Activated CD4-positive, CD25-positive, alpha-beta regulatory T cell treated with anti-CD3 and anti-CD28 coated beads, Interleukin-2, amount 50 U/mL, for 16 hours (primary cell): ENCODE measurements at places on chromosomes 3 and 15.

- DNase-seq, result no peak
These were observed 278.9 kb downstream of the KLF13 start for GRCh38 chr15:31605467-31605931.

GRCh38 chr15:66211670-66212562 is 41.6 kb downstream of the MEGF11 start:
- DNase-seq, result no peak

DNA sequence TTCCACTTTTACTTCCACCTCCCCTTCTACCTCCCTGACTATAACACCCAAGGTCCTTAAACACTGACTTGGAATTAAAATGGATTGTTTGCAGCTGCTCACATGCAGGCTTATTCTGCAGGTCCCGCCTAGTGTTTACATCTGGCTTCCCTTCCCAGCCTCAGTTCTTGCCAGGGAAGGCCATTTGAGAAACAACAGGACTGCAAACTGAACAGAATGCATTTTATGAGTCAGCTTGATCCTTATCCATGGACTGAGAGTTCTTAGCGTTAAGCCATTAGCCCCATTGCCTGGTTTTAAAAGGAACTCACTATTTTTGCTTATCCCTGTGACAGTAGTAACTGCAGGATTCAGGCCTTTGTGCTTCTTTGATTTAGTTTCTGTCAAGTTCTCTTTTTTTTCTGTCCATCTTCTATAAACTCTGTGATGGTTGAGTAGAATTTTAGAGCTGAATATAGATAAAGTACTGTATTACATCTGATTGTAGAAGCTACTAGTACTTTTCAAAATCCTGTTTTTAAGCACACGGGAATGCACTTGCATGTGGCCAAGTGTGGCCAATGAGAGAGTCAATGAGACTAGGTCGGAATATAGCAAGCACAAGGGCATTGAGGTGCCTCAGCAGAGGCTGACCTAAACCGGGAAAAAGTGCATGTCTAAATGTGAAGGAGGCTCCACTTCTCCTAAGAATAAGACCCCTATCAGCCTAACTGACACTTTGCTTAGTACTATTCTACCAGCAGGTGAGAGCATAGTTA is 106.4 kb downstream of the TUSC7 start:
- DNase-seq, result no peak

GRCh38 chr3:165206454-165207266 is 10.5 kb upstream of the SLITRK3 start:
- DNase-seq, result no peak

DNA sequence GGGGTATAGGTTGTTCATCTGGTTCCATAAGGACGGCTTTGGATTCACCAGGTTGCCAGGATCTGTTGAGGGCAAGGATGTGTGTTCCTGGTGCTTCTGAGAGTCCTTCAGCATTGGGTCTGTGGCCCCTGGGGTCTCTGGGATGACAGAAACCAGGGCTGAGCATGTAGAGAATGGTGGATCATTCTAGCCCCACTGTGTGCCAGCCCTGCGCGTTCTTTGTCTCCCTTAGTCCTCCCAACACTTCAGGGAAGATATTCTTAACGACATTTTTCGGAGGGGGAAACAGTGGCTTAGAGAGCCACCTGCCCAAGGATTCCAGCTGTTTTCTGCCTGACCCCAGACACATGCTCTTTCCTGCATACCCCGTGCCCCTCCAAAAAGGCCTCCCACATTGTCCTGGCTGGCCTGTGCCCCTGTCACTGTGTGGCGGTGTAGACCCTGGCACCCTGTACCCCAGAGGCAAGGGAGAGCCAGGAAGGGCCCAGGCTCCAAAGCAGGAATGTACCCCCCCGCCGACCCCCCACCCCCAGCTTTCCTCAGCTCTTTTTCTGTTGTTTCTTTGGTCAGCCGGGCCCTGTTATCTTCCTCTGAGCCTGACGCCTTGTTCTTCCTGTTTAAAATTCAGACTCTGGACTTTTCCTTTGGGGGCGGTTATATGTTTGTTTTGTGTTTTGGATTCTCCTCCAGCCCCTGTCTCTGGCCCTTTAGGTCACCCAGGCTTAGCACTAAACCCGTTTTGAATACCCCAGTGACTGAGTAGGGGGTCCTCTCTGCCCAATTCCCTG is 57.8 kb upstream of the SMAD6 start:
- no peak for DNase-seq

DNA sequence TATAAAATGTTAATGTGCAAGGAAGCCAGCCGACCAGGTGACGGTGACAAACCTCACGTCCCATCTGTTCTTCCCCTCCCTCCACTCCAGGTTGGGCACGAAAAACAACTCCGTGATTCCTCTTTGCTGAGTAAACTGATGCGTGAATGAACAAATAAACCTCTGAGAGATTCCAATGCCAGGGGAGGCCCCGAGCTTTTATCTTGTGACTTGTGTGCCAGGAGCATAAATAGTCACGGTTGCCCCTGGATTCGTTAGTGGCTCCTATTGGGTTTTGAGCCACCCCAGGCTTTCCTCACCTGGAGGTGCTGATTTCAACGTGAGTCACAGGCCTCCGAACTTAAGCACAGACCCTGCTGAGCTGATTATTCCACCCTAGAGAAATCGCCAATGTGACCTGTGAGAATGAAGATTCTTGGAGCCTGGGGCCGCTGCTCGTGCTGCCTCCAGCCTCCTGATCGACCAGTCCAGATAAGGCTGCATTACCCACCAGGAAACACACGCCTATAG is 119.2 kb downstream of the SHQ1 start:
- no peak for DNase-seq

DNA sequence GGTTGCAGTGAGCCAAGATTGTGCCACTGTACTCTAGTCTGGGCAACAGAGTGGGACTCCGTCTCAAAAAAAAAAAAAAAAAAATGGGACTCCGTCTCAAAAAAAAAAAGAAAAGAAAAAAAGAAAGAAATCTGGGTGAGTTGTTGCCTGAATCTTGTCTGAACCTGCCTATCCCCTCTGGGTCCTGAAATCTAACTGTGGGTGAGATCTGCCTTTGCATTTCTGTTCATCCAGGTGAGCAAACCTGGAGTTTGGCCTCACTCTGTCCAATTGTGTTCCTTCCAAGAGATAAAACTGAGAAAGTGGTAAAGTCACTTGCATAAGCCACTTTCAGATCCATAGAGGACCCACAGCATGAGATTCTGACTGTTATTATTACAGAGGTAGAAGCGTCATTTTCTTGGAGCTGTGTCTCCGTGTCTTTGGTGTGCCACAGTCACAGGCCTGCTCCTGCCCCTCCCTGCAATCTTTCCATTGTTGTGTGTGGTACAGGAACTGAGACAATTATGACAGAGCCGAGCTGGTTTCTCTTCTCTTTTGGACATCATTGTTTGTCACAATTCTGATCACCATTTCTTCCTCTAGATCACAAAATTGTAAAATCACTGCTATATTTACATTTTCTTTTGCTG is 235.9 kb downstream of the LPP start:
- no peak for DNase-seq

DNA sequence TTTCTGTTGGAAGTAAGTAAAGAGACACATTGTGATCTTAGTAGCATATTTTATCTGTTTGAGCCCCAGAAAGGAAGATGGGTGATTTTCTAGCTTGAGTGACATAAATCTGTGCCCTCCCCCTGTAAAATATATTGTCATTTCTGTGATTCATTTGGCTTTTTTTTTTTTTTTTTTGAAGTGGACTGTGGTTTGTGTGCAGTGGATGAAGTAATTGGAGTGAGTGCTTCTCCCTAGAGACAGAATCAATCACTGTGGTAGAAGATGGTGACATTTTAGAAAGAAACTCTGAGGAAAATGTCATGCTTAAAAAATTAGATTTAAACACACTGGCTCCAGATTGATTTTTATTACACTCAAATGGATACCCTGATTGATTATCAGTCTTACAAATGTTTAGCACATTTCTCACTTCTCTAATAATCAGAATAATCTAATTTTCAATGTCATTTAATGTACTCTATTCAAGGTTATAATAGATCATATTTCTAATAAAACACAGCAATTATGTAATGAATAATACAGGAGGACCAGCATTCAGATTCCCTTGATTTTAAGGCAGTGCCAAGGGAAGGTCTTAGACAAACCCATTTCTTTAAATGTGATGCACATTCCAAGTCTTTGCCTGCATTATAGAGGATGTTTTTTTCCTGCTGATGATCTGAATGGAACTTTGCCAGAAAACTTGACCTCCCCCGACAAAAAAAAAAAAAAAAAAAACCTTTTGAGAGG is 116.6 kb downstream of the TOP2B start:
- no peak for DNase-seq

DNA sequence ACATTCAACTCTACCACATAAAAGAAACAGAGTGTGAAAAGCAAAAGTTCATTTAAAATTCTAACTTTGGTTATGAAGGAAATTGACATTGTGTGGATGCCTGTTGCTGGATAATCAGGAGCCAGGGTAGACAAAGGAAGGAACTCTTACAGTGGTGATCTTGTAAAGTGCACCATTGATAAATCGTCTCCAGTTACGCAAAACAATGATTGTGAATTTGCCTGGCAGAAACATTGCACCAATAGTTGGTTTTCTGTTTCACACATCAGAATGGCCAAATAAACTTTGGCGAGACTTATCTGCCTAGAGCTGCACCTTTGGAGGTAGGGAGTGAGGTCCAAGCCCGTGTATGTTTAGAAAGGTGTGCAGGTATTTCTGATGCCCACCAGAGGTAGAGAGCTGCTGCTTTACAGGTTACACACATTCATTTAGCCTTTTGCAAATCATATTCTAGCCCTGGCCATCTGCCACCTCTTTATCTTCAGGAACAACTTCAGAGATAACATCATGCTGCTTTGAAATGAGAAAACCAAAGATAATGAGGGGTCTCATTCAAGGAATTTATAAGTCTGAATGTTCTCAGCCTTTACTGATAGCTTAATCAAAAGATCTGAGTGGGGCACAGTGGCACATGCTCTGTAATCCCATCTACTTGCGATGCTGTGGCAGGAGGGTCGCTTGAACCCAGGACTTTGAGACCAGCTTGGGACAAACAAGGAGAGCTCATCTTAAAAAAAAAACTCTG is 47.4 kb upstream of the P3H2 start:
- DNase-seq, result no peak

DNA sequence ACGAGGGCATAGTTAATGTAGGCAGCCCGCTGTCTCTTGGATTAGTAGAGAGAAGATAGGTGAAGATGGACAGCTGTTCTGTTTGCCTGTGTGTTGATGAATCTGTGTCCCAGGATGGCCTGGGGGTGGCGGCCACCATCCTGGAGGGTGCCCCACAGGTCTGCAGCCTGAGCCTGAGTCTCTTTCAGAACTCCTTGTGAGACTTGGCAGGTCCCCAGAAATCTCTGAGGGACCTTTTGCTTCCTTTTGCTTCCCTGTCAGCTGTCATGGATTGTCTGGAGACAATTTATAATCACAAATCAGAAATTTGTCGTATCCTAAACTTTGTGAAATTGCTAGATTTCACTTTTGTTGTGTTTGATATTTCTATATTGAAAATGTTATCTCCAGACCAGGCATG is 17.4 kb downstream of the FAN1 start:
- no peak for DNase-seq

GRCh38 chr15:40028853-40029252 is 10.1 kb downstream of the SRP14 start:
- DNase-seq, result no peak

- DNase-seq, result no peak
These were observed 10.8 kb downstream of the WDR5B start for GRCh38 chr3:122405015-122405414.

DNA sequence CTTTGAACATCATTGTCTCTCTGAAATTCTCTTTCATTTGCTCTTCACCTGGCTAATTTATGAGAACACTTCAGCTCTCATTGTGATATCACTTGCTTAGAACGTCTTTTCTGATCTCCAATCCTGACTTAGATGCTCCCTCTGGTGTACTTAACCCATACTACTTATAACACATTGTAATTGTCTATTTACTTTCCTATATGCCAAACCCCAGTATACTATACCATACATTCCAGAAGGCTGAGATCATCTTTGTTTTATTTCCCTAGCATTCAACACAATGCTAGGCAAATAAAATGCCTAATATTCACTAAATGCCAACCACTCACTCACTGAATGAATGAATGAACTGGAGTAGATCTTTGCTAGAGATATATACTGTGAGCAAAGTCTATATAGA is 27.0 kb upstream of the PEX5L start:
- DNase-seq, result no peak
